ENCODE measurements at places on chromosomes 11 and 22.

GRCh38 chr11:12762278-12762677 lies 88.1 kb downstream of the TEAD1 start:
- DNase-seq: no peak

GRCh38 chr11:9851366-9851765 lies 187.5 kb downstream of the SWAP70 start:
- DNase-seq: no peak

DNA sequence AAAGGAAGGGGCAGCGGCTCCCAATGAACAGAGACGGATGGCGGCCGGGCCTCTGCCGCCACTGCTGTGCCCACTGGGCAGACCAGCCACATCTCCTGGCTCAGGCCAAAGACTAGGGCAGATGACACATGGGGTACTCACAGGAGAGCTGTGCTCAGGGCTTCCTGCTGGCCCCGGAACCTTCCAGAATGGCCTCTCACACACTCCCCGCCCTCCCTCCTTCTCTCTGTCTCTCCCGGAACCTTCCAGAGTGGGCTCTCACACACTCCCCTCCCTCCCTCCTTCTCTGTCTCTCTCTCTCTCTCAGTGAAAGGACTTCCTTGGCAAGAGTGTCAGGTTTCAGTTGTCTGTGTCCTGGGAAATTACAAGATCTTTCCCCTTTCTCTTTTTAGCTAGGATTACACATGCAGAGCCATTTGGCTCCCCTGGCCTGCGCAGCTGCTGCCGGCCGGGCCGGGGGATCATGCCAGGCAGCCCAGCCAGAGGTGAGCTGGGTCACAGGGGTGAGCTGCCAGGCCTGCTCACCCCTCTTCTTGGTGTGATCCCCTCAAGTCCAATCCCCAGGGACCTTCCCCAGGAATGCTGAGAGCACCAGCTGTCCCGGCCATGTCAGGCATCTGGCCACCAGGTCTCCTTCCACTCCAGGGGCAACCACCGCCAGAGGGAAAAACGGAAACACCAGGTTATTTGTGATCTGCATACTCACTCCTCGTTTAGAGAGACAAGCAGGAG lies 45.3 kb upstream of the ADA2 start:
- DNase-seq: peak; percentile 94

DNA sequence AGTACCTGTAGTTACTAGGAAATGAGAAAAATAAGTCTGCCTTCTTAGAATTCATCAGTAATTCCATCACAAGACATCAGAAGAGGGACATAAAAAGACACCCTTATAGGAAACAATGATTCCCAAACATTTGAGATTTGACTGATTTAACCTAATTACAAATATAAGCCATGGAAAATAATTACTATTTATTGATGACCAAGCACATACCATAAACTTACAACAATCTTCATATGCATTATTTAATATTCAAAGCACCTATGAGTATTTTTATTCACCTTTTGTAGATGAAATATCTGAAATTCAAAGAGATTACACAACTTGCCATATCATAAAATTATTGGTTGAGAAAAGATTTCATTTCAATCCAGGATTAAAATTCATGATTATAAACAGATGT lies 14.6 kb upstream of the OR52D1 start:
- no peak for DNase-seq

DNA sequence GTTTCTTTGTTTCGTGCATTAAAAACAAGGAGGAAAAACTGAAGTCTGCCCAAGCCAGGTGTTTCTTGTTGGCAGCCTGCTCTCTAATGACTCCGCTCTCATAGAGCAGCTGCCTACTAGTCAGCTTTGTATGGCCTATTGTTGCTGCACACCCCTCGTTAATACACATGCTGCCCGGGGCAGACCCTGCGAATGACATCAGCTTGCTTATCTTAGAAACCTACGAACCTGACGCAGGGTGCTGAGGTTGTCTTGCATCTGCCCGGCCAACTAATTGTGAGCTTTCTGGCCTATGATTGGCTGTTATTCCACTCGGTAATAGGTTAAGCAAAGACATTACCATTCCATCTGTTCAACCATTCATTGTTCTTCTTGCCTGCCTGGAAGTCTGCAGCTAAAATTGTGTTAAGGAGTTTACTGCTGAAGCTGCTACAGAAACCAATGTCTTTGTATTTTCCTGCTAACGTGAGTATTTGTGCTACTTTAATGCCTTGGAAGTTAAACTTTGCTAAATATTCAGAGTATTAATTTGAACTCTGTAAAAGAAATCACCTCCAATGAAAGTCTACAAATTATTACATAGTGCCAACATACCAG lies 37.5 kb downstream of the ZC3H12C start:
- peak; percentile 99 for DNase-seq

DNA sequence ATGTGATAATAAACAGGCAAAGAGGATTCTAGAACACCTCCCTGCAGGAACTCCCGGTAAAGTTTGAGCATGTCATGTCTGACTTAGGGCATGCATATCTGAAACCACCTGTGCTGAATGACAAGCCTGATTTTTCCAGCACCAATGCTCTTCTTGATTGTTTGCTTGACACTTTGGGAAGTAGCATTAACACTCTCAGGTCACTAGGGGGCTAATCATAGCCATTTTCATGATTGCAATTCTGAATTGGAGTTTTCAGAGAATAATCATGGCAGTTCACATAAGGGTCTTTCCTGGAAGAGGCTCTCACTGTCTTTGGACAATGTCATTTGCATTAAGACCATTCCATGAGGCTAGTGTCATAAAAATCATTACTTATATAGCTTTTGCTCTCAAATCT lies 234.4 kb upstream of the MTNR1B start:
- DNase-seq: peak; percentile 8

DNA sequence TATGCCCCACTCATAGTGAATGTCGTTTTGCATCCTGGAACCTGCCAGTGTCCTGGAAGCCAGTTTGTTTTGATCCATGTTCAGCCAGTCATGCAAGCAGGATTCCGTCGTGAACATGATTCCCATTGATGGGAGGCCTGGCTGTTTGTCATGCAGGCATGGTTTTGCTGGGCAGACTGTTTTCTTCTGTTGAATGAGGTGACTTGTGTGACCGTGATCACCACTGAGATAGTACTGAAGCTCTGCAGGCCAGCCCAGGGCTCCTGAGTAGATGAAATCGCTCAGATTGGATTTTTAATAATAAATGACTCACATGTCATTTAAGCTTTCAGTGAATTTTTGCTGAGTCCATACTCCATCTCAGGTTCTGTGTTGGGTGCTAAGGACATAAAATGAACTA lies 117.8 kb downstream of the PDE2A start:
- DNase-seq: no peak

GRCh38 chr11:36478700-36479329 lies 31.3 kb downstream of the TRAF6 start:
- peak; percentile 92 for DNase-seq

- no peak for DNase-seq
Observed at GRCh38 chr11:3707176-3707575, 36.0 kb upstream of the CHRNA10 start.

GRCh38 chr22:22201185-22201929 lies 43.2 kb upstream of the VPREB1 start:
- DNase-seq: peak; percentile 92

- DNase-seq: peak; percentile 88
Observed at GRCh38 chr22:22156716-22157347, 87.8 kb upstream of the VPREB1 start.

DNA sequence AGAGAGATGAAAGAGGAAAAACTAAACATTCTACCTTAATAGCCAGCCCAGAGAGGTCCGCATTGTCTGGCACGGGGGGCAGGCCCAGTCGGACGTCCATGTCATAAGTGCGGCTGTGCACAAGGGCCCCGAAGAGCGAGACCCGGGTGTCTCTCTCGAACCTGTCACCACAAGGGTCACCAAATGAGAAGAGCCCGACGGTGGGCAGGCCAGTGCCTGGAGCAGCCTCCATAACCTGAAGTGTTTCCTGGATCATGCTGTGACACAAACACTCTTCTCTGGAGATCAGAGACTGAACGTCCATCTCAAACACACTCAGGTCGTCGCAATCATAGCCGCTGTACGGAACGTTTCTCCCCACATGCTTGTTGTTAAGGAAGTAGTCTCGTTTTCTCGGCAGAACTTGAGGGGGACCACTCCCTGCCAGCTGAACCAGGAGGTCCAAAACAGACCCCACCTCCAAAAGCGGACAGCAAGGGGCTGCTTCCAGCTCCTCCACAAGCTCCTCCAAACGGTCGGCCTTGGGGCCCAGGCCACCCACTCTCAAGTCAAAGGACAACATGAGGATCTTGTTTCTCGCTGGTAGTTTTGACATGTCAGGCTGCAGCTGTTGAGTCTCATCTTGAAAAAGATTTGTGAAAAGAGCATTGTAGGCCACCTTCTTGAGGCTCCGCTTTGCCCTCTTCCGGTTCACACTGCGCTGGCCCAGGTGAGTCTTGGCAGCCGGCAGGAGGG lies 971 bp downstream of the TUBGCP6 start:
- no peak for DNase-seq

DNA sequence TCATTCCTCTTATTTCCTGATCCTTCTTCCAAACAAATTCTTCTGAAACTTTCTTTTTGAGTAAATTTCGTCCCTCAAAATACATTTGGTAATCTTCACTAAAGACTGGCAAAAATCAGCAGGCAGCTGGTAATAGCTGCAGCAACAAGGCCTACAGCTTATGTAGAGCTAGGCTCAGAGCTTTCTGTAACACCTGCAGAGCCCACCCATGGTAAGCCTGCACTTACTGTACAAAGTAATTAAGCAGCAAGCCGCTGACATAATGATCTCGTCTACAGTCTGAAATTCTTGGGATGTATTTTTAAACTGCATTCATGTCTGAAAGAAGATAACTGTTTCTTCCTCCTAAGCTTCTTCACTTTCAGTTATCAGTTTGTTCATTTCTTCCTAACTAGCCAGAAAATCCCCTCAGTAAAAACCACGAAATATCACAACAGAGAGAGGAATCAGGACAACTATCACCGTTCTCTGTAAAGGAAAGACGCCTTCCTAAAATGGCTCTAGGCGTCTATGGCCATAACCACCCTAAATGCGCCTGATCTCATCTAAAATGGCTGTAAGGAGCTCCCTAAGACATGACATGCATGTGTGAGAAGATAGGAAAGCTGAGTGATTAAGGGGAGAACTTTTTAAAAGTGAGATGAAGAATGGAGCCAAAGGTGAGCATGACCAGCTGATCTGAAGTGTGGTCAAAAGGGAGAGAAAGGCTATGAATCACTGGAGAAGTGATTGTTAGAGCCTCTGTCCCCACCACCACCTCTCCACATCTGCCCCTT lies 56.2 kb downstream of the DENND5A start:
- no peak for DNase-seq

- DNase-seq: peak; percentile 79
Observed at GRCh38 chr11:115324581-115325432, 179.4 kb downstream of the CADM1 start.

GRCh38 chr11:3783611-3784010 lies 13.7 kb downstream of the NUP98 start:
- no peak for DNase-seq

DNA sequence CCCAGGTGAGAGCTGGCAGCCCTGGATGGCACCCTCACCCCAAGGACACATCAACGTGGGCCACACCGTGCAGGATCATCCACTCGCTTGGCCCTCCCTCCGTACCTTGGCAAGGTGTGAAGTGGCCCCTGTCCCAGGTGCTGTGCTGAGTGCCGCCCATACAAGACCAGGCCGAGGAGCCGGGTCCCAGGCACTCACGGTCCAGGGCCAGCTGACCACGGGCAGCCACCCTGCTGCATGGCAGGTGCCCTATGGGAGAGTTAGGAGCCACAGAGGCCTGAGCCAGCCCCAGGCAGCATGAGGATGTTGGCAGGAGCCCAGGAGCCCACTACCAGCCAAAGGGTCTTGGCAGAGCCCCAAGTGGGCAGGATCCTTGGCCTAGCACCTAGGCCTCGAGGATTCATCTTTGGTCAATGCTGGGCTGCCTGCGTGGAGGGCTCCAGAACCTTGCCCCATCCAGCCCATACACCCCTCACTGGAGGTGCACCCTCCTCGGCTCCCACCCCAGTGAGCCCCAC lies 19.6 kb downstream of the RTN4R start:
- DNase-seq: no peak

DNA sequence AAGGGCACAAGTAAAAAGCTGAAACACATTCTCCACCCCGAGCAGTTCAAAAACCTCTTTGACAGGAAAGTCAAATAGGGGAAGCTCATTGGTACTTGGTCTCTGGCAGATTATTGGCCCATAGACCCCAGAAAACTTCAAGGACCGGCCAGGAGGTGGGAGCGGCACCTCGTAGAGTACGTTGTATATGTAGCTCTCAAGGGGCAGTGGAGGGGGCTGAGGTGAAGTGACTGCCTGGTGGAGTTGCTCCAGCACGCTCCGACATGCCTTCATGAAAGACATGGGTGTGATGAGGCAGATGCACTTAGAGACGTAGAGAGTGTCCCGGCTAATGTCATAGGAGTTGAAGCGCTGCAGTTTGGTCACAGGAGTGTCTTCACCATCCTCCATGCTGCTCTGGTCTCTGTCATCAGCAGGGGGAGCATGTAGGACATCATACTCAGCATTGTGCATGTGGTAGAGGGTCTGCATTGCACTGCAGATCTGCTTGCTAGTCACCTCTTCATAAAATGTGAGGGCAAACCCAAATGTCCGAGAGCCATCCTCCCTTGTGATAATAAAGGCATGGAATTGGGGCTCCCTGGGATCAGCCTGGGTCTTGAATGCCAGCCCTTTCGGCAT lies 61.3 kb downstream of the DENND5A start:
- no peak for DNase-seq

- DNase-seq: no peak
Observed at GRCh38 chr11:107172996-107173395, 154.7 kb upstream of the GUCY1A2 start.

- DNase-seq: no peak
Observed at GRCh38 chr22:49334449-49334789, 493.3 kb downstream of the BRD1 start.

GRCh38 chr11:67275606-67276409 lies 9.5 kb downstream of the GRK2 start:
- no peak for DNase-seq

DNA sequence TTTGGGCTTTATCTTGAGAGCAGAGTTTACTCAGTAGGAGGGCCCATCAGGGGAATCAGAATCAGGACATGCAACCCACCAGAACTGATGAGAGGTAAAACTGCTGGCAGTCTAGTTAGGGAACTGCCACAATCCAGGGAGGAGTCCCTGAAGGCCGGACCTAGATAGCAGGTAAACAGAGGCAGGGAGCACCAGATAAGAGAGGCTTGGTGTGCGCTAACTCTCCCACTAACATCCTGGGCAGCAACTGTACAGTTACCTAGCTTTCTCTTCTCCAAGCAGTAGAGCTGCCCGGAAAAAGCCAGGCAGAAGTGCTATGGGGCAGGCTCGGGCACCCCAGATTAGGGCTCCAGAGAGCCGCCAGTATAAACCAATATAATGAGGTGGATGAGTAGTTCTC lies 865 bp upstream of the AMOTL1 start:
- no peak for DNase-seq

GRCh38 chr11:119030029-119030328 lies 698 bp downstream of the SLC37A4 start:
- no peak for DNase-seq

- no peak for DNase-seq
Observed at GRCh38 chr11:126546191-126546590, 190.7 kb downstream of the ST3GAL4 start.

GRCh38 chr11:112024178-112024772 lies 933 bp upstream of the DLAT start:
- no peak for DNase-seq

GRCh38 chr11:76251576-76251975 lies 45.3 kb upstream of the WNT11 start:
- DNase-seq: no peak

Data from NCI-H2171 treated with DMSO at 0.1 percent for 48 hours (cell line).